ENCODE measurements at places on chromosomes 7 and 10.

GRCh38 chr7:38282081-38282480, 8.6 kb upstream of the TARP start:
- no peak for DNase-seq

GRCh38 chr7:97801108-97801507, 69.2 kb downstream of the TAC1 start:
- DNase-seq, result no peak

GRCh38 chr10:113880236-113880635, 25.8 kb downstream of the NHLRC2 start:
- no peak for DNase-seq

DNA sequence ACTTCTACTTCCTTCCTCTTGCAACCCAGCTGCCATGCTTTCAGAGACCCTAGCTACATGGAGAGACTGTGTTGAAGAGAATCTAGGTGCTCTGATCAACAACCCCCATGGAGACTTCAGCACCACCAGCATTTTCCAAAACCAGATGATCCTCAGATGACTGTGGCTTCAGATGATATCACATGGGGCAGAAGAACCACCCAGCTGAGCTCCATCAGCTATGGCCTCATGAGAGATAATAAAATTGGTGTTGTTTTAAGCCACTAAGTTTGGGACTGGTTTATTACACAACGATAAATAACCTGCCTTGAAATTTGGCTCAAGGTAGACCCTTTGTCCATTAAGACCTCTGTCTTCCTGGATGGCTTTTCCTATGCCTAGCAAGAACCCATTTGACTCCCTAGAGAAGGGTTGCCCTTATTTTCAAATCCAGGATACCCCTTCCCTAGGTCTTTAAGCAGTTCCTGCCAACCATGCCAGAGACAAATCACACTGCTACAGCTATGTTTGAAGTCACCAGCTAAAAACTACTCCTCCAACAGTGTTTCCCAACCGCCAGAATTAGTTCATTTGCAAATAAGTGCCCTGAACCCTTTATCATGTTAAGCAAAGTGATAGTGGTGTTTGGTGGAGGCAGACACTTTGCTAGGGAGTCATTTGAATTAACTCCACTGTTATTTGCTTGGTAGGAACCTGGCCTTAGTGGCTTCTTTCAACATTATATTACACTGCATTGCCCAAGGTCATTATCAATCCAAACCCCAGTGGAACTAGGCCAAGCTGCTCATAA, 136.9 kb upstream of the PALS2 start:
- no peak for DNase-seq

- no peak for DNase-seq
Observed at GRCh38 chr10:4035599-4035945, 250.6 kb upstream of the KLF6 start.

DNA sequence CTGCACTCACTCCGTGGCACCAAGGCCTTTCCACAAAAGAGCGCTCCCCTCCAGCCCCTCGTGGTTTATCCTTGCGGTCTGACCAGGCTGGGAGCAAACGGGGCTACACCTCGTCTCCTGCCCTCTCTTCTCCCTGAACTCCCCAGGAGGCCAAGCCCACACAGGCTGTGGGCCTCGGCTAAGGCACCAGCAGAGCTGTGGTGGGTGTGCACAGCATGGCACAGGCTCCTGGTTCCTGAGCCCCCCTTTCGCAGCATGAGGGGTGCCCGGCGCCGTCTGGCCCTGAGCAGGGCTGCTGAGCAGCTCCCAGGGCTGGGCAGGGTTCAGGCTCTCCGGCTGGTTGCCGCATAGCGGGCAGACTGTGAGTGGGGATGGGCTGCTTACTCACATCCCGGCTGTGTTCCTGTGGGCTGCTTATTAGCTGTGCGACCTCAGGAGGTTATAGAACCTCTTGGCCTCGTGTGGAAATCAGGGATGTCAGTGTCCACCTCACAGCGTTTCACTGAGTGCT, 90.4 kb downstream of the ZMIZ1 start:
- DNase-seq, result peak; percentile 71

All from fibroblast of gingiva (primary cell).